ENCODE measurements at places on chromosomes 1 and 21.
A peak's percentile ranks its signal among the peaks of the same experiment; 100 is the strongest.

DNA sequence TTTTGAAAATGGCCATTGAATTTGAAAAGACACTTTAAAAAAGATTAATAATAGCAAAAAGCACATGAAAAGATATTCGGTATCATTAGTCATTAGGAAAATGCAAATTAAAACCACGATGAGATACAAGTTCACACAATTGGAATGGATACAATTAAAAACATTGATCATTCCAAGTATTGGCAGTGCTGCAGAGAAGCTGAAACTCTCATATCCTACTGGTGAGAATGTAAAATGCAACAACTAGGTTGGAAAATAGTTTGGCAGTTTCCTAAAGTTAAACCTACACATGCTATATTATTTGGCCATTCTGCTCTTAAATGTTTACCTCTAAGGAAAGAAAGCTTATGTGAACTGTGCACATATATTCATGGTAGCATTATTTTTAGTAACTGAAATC lies 838.7 kb upstream of the PRMT6 start:
- H3K4me3 ChIP-seq: no peak overlapping the region
- no peak for DNase-seq
- no peaks in the 10 kb centered on the region for H3K27me3 ChIP-seq
- no peak overlapping the region for H3K27ac ChIP-seq

GRCh38 chr1:165144757-165145397 lies 211.6 kb downstream of the LMX1A start:
- no peak for DNase-seq
- peaks cover 7% of the 10 kb centered on the region for H3K27me3 ChIP-seq
- H3K36me3 ChIP-seq: no peaks in the 10 kb centered on the region
- H3K4me3 ChIP-seq: no peak overlapping the region
- H3K4me1 ChIP-seq: no peaks in the 10 kb centered on the region
- no peak overlapping the region for H3K27ac ChIP-seq

DNA sequence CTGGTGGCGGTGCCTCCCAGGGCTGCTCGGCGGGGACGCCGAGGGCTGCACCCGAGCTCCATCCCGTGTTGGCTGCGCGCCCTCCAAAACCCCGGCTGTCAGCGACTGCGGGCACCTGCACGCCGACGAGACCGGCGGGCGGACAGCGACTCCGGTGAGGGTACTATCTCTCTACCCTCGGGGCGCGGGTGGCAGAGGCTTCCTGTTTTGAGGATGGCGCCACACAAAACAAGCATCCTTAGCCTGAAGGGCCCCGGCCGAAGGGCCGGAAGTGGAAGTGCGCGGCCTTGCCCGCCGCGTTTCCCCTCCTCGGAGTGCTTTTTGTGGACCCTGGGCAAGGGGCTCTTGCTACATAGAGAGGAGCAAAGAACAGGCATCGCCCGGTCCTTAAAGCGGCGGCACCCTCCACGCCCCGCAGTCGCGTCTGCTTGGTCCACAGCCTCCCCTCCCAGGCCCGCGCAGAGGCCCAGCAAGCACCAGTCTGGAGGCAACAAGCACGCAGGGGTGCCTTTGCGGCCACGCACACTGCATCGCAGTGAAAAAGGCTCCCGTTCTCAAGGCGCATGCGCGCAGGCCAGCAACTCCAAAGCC lies 561 bp upstream of the COQ8A start:
- peak overlapping the region; percentile 86 for H3K4me3 ChIP-seq

- peaks cover 2% of the 10 kb centered on the region for H3K36me3 ChIP-seq
- no peak overlapping the region for H3K4me3 ChIP-seq
- DNase-seq: no peak
- H3K27me3 ChIP-seq: no peaks in the 10 kb centered on the region
- no peaks in the 10 kb centered on the region for H3K4me1 ChIP-seq
- no peak overlapping the region for H3K27ac ChIP-seq
These were observed 104.4 kb downstream of the UCHL5 start for GRCh38 chr1:192954705-192955265.

GRCh38 chr1:222068937-222069336 lies 327.0 kb upstream of the DUSP10 start:
- no peak for DNase-seq
- H3K27ac ChIP-seq: no peak overlapping the region
- no peak overlapping the region for H3K4me3 ChIP-seq
- no peaks in the 10 kb centered on the region for H3K4me1 ChIP-seq

All from effector memory CD8-positive, alpha-beta T cell (primary cell).